CD4-positive, CD25-positive, alpha-beta regulatory T cell (primary cell): ENCODE measurements at places on chromosomes 5 and 9. TPM values are rescaled to one million over a fixed set of nuclear protein-coding genes. Genes with fewer than 3 reads are reported as not detected.

GRCh38 chr5:68519143-68519542, 303.6 kb downstream of the PIK3R1 start:
- no peaks in the 10 kb centered on the region for H3K27me3 ChIP-seq
- H3K36me3 ChIP-seq = no peaks in the 10 kb centered on the region

DNA sequence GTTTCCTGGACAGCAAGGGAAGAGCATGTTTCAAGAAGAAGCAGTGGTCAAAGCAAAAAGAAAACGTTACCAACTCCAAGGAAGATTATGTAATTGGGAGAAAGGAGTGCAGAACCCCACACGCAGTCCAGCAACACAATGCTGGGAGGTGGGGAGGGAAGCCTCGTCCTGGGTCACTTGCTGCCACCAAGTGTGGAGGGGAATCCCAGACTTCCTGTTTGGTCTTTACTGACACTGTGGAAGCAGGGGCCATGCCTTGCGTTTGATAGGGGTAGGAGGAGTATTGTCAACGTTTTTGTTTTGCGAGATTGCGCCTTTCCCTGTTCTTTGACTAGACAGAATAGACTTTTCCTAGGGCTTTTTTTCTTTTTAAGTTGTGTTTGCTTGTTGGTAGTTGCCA, 421.0 kb downstream of the KDM4C start:
- H3K36me3 ChIP-seq = peaks cover 20% of the 10 kb centered on the region
- DNase-seq = no peak
- no peak overlapping the region for H3K27ac ChIP-seq
- H3K4me1 ChIP-seq = no peaks in the 10 kb centered on the region

- no peak overlapping the region for H3K4me3 ChIP-seq
- H3K27me3 ChIP-seq = no peaks in the 10 kb centered on the region
- no peaks in the 10 kb centered on the region for H3K4me1 ChIP-seq
- no peak overlapping the region for H3K27ac ChIP-seq
- no peaks in the 10 kb centered on the region for H3K36me3 ChIP-seq
Observed at GRCh38 chr5:44997506-44997905, 188.8 kb downstream of the MRPS30 start.

DNA sequence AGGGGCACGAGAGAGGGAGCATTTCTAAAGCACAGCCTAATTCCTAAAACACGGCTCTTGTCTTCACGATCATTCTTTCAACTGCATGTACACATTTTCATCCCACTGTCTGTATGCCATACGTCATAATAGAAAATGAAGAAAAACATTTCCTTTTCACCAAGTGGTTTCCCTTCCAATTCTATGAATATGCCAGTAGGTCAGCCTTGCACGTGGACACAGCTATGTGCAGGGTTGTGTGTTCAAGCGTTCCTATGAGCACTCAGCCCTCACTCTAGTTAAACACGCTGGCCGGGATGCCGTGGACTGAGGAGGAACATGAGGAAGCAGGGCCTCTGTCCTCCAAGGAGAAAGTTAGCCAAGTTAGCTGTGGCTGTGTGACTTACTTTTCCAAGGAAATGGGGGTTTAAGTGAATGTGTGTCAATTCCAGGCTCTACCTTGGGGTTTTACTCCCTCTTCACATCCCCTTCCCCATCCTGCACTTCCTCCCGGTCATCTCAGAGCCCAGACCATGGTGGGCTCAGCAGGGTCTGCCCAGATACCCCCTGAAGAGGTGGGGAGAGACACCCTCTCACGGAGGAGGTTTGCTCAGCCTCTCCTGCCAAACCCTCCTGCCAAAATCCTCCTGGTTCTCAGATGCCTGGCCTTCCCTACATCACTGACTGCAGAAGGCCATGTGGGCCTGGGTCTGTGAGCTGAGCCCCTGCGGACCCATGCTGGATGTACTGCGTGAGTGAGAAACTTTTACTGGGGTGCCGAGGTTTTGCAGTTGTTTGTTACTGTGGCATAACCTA, 230.6 kb downstream of the FSTL4 start:
- no peak for DNase-seq
- H3K4me1 ChIP-seq = no peaks in the 10 kb centered on the region
- no peak overlapping the region for H3K27ac ChIP-seq
- H3K27me3 ChIP-seq = peaks cover 2% of the 10 kb centered on the region
- H3K36me3 ChIP-seq = no peaks in the 10 kb centered on the region

- H3K27me3 ChIP-seq = no peaks in the 10 kb centered on the region
- H3K27ac ChIP-seq = no peak overlapping the region
- H3K36me3 ChIP-seq = peaks cover 24% of the 10 kb centered on the region
- DNase-seq = no peak
- no peaks in the 10 kb centered on the region for H3K4me1 ChIP-seq
- H3K4me3 ChIP-seq = no peak overlapping the region
Observed at GRCh38 chr9:132372177-132373095, 17.6 kb upstream of the SETX start.

GRCh38 chr5:37435261-37435660, 56.1 kb downstream of the WDR70 start:
- no peak for DNase-seq
- no peaks in the 10 kb centered on the region for H3K4me1 ChIP-seq
- H3K4me3 ChIP-seq = no peak overlapping the region
- no peaks in the 10 kb centered on the region for H3K27me3 ChIP-seq
- peaks cover 9% of the 10 kb centered on the region for H3K36me3 ChIP-seq

DNA sequence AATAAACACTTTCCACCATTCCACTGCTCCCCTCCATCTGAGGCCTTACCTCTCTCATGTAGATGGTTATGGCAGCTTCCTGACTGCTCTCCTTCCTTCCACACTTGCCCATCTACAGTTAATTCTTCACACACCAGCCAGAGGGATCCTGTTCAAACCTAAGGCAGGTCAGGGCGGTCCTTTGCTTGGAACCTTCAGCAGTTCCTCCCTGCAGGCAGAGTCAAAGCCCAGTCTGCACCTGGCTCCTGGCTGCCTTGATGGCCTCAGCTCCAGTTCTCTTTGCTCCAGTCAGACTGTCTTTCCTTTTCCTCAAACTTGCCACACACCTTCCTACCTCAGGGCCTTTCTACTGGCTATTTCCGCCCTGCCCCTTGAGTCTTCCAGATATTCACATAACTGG, 30.2 kb upstream of the NR3C1 start:
- H3K27ac ChIP-seq = peak overlapping the region; percentile 75
- DNase-seq = no peak
- H3K4me1 ChIP-seq = peaks cover 31% of the 10 kb centered on the region
- H3K36me3 ChIP-seq = no peaks in the 10 kb centered on the region
- H3K27me3 ChIP-seq = no peaks in the 10 kb centered on the region
- peak overlapping the region; percentile 88 for H3K4me3 ChIP-seq

GRCh38 chr9:137212520-137212919, 7.0 kb downstream of the NDOR1 start:
- peaks cover 5% of the 10 kb centered on the region for H3K36me3 ChIP-seq
- no peaks in the 10 kb centered on the region for H3K4me1 ChIP-seq
- H3K27me3 ChIP-seq = no peaks in the 10 kb centered on the region
- no peak for DNase-seq
- no peak overlapping the region for H3K27ac ChIP-seq
- H3K4me3 ChIP-seq = no peak overlapping the region

DNA sequence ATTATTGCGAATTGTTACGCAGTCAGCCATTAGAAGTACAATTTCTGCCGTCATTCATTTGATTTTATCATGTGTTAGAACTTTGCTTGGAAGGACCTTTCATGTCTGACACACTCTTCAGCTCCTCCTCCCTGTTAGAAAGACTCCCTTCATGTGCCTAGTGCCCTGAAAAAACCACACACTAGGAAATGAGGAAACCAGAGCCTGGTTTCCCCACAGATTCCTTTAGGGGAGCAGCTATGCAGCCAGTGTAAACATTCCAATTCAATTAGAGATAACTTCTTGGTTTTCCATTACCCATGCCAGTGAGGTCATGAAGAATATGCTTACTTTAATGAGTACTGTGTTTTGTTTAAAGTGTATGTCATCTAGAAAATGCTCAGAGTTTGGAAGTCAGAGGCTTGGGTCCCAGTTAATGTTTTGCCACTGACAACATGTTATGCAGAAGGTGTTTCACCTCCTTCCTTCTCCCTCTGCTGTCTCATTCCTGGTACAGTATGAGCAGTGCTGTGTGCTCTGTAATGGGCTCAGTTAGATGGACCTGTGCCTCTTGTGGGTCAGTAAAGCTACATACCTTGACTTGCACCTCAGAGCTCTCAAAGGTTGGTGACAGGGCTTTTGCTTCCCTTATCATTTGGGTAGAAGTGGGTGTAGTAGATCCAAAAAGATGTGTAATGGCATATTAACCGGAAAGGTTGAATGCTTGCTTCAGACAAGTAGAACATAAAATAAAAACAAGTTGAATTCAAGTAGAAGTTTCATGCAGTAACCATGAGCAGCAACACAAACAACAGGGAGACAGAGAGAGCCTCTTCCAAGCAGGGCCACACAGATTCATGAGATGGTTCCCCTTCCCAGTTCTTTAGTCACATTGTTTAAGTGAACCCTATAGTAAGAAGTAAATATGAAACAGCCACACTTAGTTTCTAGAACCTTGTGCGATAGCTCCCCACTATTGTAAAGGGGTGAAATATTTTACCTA, 52.6 kb upstream of the TNFAIP8 start:
- peaks cover 2% of the 10 kb centered on the region for H3K36me3 ChIP-seq
- peaks cover 85% of the 10 kb centered on the region for H3K4me1 ChIP-seq
- H3K27me3 ChIP-seq = no peaks in the 10 kb centered on the region
- DNase-seq = peak; percentile 45
- H3K4me3 ChIP-seq = peak overlapping the region; percentile 48
- H3K27ac ChIP-seq = peak overlapping the region; percentile 57

DNA sequence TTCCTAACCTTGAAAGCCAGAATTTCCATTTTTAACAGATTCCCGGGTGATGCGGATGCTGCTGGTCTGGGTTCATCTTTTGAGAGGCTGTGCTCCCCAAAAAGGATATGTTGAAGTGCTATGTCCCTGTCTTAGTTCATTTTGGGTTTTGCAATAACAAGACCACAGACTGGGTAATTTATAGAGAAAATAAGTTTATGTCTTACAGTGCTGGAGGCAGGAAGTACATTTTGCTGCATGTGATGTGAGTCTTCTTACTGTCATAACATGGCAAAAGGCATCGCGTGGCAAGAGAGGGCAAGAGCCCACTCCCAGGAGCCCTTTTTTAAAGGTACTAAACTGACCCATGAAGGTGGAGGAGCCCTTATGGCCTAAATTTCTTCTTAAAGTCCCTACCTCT, 114.1 kb downstream of the DAPK1 start:
- no peaks in the 10 kb centered on the region for H3K27me3 ChIP-seq
- no peak overlapping the region for H3K4me3 ChIP-seq
- H3K27ac ChIP-seq = no peak overlapping the region

DNA sequence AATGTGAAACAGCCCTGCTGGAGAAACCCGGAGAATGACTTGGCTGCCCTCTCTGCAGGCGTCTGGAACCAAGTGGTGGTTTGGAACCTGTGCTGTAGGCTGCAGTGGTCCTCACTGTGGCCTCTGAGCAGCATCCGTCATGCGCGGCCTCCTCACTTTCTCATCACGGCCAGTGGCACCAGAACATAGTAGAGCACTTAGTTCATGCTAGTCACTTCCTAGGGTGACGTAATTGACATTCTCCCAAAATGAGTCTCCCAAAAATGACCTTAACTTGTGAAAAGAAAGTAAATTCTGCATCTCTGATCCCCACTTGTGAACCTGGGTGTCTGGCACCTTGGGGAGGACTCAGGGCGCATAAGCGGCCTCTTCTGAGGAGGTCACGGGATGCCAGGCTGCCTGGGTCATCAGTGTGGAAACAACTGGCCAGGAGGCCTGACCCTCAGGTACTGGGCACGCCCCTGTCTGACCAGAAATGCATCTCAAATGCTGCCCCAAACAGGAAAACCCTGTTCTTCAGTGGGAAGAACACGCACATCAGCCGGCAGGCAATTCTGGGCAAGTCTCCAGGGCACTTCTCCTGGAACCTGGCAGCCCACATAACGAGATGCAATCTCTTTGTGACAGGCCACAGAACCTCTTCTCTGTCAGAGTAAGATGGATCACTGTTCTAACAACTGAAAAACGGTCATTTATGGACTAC, 36.6 kb upstream of the SPTLC1 start:
- DNase-seq = no peak
- no peaks in the 10 kb centered on the region for H3K27me3 ChIP-seq
- H3K4me1 ChIP-seq = no peaks in the 10 kb centered on the region
- H3K36me3 ChIP-seq = no peaks in the 10 kb centered on the region

GRCh38 chr9:83154087-83154736, 91.3 kb upstream of the RASEF start:
- H3K4me3 ChIP-seq = no peak overlapping the region
- H3K27me3 ChIP-seq = no peaks in the 10 kb centered on the region
- no peak for DNase-seq
- H3K4me1 ChIP-seq = no peaks in the 10 kb centered on the region
- H3K27ac ChIP-seq = no peak overlapping the region

DNA sequence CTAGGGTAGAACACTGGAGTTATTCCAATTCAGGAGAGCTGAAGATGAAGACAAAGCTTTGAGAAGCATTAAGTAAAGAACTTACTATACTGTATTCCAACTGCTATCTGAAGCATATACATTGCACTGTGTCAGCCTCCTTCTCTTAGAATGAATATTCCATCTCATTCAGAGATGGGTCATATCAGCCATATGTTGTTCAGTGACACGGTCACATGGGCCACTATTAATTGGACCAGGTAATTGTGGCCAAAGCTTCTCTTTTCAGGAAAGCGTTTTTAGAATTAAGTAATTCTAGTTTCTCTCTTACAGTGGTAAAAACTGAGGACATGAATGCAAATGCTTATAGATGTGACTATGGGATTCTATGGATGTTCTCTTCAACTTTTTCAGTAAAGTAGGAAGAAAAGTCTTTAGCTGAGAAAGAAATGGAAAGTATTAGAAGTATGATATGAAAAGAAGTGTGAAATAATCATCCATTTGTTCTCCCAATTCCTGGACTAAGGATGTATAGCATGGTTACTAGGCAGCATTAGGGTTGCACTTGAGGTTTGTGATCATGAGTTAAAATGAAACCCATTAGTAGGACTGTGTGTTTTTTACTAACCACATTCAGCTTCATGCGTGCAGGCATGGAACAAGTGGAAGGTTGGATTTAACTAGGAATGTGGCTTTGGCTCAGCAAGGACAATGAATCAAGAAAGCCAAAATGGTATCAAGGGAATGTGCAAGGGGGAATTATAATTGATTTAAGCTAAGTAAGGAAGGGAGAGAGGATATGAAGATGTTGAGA, 40.9 kb downstream of the CETN3 start:
- no peak overlapping the region for H3K27ac ChIP-seq
- DNase-seq = no peak
- H3K4me3 ChIP-seq = no peak overlapping the region
- no peaks in the 10 kb centered on the region for H3K4me1 ChIP-seq
- peaks cover 2% of the 10 kb centered on the region for H3K27me3 ChIP-seq

DNA sequence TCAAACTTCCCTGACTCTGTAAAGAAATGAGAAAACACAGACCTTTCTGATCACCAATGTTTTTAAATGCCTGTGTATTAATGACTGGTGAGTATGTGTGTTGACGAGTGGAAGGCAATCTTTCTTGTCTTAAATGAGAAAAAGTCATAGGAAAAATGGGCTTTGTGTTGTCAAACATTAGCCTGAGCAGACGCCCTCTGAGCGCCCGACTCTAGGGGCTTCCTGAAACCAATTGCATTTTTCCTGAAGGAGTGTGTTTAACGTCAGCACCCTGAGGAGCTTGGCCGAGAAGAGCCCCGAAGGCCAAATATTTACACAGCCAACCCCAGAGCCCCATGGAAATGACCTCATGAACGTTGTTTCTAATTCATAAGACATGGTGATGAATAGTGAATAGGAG, 154.3 kb downstream of the PHF2 start:
- H3K27me3 ChIP-seq = peaks cover 4% of the 10 kb centered on the region
- no peaks in the 10 kb centered on the region for H3K36me3 ChIP-seq

NOXA1 gene
- total RNA-seq = 3.8 TPM

IL5 gene
- not detected for total RNA-seq

GLRA1 gene
- not detected for total RNA-seq

ZFP2 gene
- 0.30 TPM for total RNA-seq

TMEM171 gene
- total RNA-seq = not detected

ATP10B gene
- not detected for total RNA-seq

SPINK7 gene
- not detected for total RNA-seq

FAM151B gene
- 0.32 TPM for total RNA-seq

FRRS1L gene
- total RNA-seq = not detected

MSX2 gene
- total RNA-seq = 0.79 TPM
